Tongue (tissue), 3 donors: ENCODE measurements at places on chromosomes 5 and 9. TPM values are rescaled to one million over a fixed set of nuclear protein-coding genes. Genes with fewer than 3 reads are reported as not detected.

DNA sequence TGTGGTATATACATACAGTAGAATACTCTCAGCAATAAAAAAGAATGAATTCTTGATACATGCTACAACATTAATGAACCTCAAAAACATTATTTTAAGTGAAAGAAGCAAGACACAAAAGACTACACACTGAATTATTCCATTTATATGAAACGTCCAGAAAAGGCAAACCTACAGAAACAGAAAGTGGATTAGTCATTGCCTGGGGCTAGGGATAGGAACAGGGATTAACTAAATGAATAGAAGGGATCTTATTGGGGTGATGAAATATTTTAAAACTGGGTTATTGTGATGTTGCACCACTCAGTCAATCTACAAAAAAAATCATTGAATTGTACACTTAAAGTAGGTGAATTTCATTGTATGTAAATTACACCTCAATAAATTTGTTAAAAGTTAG, 326.7 kb downstream of the PIK3R1 start:
- DNase-seq = no peak

Gene OLFM1
- 10.7 TPM for total RNA-seq

GRCh38 chr9:6997330-6997729, 239.6 kb downstream of the KDM4C start:
- DNase-seq = no peak

DNA sequence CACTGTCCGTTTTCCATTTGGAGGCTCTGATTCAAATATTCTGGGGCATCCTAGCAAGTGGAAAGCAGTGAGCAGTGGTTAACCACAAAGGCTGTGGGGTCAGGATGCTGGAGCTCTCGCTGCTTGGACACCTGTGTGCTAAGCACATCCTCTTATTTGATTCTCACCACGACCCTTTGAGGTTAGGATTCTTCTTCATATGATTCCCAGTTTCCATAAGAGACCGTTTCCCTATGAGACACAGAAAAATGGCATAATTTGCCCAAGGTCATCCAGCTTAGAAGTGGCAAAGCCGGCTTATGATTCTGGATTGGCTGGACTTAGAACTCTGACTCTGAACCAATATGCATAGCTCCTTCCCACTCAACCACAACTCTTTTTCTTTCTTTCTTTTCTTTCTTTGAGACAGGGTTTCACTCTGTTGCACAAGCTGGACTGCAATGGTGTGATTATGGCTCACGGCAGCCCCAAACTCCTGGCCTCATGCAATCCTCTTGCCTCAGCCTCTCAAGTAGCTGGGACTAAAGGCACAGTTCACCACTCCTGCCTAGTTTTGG, 207.7 kb downstream of the TTLL11 start:
- no peak for DNase-seq

GRCh38 chr5:68265347-68265746, 49.8 kb downstream of the PIK3R1 start:
- DNase-seq = no peak

GRCh38 chr5:35947085-35947484, 8.7 kb upstream of the CAPSL start:
- DNase-seq = no peak

DNA sequence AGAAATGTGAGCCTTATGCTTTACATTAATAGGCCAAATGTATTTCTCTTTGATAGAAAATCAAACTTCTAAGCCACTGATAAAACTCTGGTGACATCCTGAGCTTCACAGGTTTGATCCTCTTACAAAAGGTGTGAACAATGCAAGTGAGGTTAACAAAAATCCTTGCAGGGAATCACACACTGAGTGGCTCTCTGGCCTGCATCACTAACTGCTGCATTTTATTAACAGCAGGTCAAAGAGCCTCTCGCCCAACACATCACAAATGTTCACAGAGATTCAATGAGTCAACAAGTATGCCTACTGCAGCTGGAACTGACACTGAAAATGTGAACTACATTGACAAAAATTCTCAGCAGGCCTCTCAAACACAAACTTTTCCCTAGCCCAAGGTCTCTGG, 122.3 kb downstream of the SEMA5A start:
- DNase-seq = no peak

DNA sequence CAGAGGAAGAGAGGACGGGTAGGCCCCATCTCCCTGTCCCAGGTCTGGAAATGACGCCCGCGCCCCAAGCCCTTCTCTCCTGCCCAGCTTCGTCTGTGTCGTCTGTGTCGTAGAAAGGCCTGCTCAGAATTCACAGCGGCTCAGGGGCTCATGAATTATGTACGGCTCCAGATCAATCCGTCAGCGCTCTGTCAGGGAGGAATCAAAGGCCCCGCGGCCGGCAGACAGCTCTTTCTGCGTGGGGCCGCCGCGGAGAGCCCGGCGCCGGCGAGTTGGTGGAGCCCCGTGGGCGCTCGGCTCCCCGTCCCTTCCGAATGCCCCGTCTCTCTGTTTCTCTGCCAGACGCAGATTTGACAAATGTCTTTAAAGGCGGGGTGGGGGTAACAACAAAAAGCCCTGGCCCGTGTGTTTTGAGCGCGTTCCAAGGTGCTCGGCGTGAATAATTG, 83.8 kb upstream of the RAPGEF1 start:
- no peak for DNase-seq
